ENCODE measurements at places on chromosomes 7 and 10. TPM values are rescaled to one million over a fixed set of nuclear protein-coding genes. Genes with fewer than 3 reads are reported as not detected.

DNA sequence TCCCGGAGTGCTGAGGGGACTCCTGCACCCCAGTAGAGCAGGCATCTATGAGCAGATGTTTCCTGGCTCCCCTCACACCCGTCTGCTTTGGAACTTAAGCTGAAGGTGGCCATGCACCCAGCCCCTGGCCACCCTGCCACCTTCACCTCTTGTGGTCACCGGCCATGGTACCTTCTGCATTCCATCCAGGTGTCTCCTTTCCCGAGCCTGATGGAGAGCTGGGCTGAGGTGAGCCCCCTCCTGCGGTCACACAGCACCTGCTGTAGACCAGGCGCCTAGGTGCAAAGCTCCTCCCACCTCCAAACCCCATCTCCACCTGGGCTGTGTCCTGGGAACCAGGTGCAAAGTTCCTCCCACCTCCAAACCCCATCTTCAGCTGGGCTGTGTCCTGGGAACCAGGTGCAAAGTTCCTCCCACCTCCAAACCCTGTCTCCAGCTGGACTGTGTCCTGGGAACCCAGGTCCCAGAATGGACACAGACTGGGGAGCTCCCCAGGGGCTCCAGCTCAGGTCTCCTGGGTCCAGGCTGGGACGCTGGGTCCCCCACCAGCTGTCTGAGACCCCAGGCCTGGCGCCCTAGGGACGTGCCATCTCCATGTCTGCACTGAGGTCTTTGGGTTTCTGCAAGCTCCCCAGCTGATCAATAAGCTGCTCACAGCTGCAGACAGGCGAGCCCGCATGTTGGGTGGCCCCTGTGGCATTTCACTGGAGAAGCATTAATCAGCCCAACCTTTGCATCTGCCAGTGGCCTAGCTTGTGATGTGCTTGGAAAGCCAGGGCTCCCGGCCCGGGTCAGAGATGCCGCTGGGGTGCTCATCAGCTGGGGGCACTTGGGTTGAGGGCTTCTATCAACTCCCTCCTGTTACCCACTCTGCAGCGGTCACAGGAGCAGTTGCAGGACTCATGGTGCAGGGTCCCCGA is 61.2 kb upstream of the INPP5A start:
- DNase-seq: no peak

The ITIH5 gene
- total RNA-seq: not detected

- no peak for DNase-seq
Measured at GRCh38 chr10:5896208-5897052, 6.4 kb downstream of the FBH1 start.

The FKBP9 gene
- not detected for total RNA-seq

DNA sequence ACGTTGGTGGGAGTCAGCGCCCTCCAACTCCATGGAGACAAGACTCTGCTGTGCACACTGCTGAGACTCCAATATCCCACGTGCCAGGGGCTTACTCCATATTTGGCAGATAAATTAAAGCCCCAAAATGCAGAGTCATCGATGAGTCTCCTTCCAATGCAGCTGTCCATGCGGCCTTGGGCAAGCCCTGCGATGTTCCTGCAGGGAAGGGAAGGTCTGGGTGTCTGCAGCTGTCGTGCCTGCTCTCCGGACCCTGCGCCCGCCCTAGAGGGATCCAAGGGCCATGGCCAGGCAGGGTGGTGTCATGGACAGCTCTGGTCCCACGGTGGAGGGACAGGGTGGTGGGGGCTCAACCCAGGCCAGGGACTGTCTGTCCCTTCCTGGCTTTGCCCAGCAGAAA is 185.2 kb downstream of the PTPRN2 start:
- DNase-seq: no peak

GRCh38 chr10:132186488-132187429 is at the start of gene DPYSL4:
TSS of gene DPYSL4 (plus strand) at chr10:132186948. CDS start at chr10:132187064, 116 bp downstream.
- peak; percentile 63 for DNase-seq

DNA sequence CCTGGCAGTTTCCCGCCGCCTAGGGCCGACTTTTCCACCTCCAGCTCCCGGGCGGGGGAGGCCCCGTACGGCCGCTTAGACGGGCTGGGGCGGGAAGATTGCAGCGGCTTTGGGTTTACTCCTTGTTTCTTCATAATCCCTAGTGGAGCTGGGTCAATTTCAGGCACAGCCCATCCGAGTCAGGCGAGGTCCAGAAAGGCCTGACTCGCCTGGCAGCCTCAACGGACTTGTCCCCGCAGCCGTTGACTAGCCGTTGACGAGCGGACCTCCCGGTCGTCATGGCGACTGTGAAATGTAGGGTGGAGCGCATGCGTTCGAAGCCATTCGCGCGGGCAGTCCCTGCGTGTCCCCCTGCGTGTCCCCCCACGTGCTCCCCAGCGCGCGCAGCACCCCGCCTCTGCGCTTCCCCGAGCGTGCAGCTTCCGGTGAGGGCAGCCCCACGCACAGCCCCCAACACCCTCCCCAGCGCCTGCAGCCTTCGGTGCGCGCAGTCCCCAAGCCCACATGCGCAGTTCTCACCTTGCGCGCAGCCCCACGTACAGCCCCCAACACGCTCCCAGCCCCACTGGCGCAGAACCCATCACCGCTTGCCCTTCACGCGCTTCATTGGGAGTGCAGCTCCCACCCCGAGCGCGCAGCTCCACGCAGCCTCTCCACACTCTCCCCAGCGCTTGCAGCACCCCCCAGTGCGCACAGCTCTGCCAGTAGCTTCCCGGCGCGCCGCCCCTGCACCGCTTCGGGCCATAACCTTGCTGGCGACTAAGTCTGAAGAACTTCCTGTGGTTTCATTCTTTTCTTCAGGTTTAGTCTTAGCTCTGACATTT is 67.8 kb downstream of the TBX20 start:
- no peak for DNase-seq

The SLIT1 gene
- 0.17 TPM for total RNA-seq

The ZNF37A gene
- total RNA-seq: 12.4 TPM

DNA sequence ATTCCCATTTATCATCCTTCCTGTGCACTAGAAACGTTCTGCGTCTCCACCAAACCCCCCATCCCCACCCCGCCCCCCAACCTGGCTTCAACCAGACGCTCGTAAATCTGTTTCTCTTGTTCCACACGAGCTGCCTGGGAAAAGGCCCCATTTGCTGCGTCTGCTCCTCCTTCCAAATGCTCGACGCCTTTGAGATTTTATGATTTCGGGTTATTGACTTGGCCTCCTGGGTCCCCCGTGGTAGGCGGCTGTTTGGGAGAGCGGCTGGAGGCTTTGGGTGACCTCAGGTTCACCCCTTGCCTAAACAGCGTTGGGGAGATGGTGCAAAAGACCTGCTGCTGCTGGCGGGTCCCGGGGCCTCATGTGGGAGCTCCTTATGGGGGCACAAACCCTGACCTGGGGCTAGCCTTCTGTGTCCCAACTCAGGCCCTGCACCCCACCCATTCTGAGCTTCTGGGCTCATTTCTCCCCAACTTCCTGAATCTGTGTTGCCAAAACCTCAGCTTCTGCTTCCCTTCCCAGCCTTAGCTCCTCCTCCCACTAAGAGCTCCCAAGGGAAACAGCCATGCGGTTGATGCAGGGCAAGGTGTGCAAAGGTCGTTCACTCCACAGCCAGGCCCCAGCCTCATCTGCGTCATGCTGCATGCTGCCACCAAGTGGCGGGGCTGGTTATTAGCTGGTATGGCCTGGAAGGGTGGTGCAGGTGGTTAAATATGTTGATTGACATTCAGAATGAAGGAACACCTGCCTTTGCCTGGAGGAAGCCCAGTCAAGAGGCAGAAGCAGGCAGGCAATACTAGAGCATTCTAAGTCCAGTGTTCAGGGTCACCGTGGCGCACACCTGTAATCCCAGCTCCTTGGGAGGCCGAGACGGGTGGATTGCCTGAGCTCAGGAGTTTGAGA is 49.1 kb upstream of the ELN start:
- no peak for DNase-seq

The ZP3 gene
- total RNA-seq: 9.8 TPM

The LIPF gene
- total RNA-seq: not detected

DNA sequence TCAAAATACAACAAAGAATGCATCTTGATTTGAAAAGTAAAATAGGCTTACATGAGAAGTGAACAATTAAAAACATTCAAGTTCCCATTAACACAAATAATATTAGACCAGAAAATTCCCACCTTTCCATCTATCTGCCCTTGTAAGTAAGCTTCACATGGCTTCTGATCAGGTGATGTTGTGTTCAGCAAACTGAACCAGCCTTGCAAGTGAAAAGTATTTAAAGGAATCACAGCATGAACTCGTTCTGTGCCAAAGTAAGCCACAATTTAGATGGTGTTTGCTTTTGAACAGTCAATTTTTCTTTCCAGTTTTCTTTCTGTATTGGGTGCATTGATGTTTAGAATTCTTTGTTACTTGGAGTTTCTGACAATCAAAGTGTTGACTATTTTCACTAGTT is 347.9 kb downstream of the TNS3 start:
- no peak for DNase-seq

DNA sequence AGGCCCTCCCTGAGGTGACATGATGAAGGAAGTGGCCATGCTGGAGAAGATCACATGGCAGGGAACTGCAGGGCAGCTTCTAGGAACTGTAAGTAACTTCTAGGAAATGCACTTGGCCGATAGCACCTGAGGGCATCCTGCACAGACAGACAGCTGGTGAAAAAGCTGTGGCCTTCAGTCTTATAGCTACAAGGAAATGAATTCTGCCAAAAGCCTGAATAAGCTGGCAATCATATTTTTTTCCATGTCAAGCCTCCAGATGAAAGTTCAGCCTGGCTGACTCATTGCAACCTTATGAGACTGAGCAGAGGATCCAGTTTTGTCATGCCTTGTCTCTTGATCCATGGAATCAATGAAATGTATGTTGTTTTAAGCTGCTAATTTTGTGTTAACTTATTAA is 91.1 kb upstream of the CACNA2D1 start:
- no peak for DNase-seq

The PLPP4 gene
- total RNA-seq: not detected

DNA sequence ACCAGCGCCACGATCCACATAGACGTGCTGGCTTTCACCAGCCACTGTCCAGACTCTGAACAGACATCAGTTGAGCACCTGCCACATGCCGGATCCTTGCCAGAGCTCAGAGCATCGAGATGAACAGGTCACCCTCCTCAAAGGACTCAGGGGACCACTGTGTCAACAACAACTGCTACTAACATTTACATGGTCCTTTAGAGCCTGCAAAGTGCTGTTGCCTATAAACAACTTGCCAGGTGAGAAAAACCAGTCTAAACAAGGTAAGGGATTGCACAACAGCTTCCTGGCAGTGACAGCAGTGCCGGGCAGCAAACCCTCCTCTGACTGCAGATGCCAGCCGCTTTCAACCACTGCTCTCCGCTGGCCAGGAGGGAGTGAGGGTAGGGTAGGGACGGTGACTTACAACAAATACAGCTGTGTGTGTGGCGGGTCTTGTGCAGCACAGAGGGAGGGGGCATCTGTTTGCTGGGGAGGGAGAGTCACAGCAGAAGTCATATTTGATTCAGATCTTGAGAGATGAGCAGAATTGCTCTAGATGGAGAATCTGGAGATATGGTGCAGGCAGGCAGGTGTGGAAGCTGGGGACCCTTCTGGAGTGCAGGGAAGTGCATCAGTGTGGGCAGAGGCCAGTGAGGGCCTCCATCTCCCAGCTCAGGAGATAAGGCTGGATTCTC is 32.8 kb upstream of the RHEB start:
- no peak for DNase-seq

- no peak for DNase-seq
Measured at GRCh38 chr7:25959168-25959734, 192.7 kb upstream of the NFE2L3 start.

The GPR26 gene
- not detected for total RNA-seq

The ADRB1 gene
- total RNA-seq: 1.2 TPM

- DNase-seq: no peak
Measured at GRCh38 chr10:99394256-99394655, 36.2 kb downstream of the GOT1 start.

GRCh38 chr10:112286837-112287818 is 3.9 kb downstream of the TECTB start:
- DNase-seq: no peak

The DRGX gene
- total RNA-seq: not detected

The CPVL gene
- 0.50 TPM for total RNA-seq

- DNase-seq: peak; percentile 16
Measured at GRCh38 chr7:94064541-94065191, 60.5 kb upstream of the BET1 start.

DNA sequence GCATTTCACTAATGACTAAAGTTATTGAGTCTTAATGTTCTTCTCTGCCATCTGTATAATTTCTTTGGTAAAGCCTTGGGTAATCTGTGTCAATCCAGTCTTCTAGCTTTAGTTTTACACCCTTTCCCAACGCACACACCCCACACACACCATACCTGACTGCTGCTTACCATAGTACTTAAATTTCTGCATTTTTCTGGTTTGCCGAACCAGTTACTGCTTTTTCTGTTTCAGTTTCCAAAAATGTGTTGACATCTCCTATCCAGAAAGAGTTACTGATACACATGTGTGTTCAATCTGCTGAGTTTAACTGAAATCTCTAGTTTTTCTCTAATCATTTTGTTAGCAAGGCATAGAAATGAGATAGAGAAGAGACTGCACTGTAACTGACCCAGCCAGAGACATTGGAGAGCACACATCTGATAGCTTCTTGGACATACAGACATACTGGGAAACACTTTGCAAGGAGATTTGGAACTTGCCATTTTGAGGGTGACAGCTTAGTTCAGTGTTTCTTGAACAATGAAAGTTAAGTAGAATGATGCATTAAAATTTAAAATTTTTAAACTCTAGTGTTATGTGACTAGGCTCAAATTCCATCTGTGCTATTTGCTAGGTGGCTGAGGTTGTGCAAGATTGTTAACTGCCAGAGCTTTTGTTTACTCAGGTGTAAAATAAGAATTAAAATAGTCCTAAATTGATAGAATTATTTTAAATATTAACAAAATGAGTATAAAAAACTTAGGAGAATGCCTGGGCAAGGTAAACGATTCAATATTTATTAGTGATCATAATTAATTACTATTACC is 807.6 kb downstream of the DNAJB9 start:
- no peak for DNase-seq

The KLF14 gene
- not detected for total RNA-seq

The EPDR1 gene
- not detected for total RNA-seq

- DNase-seq: no peak
Measured at GRCh38 chr7:150489782-150490181, 24.9 kb upstream of the GIMAP7 start.

The ADRA2A gene
- total RNA-seq: not detected

DNA sequence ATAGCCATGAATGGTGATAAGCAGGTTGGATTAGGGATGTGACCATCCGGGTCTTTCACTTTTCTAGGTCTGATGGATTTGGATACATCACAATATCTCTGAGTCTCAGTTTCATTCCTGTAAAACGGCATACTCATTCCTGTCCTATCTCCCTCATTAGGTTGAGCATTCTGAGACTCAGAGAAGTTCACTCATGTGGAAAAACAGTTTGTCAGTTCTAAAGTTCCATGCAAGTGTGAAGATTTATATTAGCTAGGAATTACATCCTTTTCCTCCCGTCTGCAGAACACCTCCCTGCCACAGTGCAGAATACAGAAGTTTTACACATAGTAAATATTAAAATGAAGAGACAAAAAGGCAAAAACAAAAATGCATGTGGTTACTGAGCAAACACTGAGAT is 94.2 kb upstream of the SLC25A13 start:
- no peak for DNase-seq

All from CD8-positive, alpha-beta T cell (primary cell).